ENCODE measurements at places on chromosomes 7 and 10.

GRCh38 chr10:46540412-46541016 is 15.9 kb downstream of the GPRIN2 start:
- DNase-seq, result no peak

GRCh38 chr10:25631471-25631870 is 302.6 kb upstream of the MYO3A start:
- no peak for DNase-seq

DNA sequence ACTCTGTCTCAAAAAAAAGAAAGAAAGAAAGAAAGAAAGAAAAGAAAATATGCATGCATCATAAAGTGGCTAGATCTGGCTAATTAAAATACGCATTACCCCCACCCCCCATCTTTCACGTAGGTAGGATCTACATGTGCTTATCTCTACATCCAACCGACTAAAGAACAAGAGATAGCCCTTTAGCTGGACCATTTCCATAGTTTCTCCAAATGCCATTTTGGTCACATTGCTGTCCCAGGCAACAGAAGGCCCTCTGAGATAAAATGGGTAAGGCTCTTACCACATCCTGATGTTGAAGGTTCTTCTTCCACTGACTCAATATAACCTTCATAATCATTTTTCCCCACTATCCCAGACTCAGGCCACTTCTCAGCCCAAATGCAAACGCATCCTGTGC is 31.5 kb downstream of the PIK3AP1 start:
- DNase-seq, result no peak

DNA sequence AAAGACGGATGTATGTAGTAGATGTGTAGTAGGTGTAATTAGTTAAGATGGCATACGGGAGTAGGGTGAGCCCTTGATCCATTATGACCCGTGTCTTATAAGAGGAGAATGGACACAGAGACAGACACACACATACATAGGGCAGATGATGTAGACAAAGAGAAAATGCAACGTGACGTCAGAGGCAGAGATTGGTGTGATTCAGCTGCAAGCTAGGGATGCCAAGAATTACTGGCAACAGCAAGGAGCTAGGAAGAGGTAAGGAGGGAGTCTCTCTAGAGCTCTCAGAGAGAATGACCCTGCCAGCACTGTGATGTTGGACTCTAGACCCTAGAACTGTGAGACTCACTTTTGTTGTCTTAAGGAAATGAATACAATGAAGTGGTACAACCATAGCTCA is 247.0 kb upstream of the HABP2 start:
- DNase-seq, result no peak

DNA sequence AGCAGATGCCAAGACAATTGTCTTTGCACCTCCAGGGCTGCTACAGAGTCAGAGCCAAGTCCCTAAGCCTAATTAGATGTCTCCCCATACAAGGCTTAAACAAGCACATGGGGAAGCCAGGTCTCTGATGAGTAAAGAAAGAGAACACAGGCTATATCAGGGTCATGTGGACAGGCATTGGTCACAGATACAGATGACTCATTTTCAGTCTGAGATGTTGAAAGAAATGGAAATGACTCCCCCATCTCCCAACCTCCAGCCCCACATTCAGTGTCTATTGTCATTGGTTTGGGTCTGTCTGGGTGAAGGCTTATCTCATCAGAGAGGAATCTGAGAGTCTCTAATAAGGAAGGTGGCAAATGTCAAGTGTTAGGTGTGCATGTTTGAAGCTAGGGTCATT is 290.1 kb upstream of the KIAA1217 start:
- DNase-seq, result no peak

DNA sequence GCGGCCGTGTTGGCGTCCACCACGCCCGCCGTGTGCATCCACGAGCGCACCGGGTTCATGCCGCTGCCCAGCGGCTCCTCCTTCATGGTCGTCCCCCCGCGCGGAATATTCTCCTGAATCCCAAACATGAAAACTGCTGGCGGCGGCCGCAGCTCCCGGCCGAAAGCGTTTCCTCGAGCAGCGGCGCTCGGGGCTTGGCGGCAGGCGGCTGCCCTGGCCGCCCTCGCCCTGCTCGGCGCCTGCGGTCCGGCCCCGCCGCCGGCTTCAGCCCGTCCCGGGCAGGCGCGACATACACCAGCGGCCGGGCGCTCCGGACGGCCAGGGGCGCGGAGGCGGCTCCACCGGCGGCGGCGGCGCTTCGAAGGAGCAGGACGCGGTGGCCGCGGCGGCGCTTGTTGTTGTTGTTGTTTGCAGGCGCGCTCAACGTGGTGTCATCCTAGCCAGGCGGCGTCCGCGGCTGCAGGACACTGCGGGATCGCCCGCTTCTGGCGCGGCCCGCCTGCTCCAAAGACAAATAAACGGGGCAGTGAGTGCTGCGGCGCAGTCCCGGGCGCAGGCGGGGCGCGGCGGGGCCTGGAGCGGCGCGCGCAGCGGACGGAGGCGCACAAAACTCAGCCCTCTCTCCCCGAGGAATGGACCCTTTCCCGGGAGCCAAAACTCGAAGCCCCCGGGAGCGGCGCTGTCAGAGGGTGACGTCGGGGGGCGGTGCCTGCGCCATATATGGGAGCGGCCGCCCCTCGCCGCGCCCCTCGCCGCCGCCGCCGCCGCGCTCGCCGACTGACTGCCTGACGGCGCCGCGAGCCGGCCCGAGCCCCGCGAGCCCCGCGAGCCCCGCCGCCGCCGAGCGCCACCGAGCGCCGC is at the start of gene EBF3:
EBF3 (minus strand) TSS at position 634 of the 861 bp plus-strand sequence; CDS start at position 128, 506 bp downstream.
- no peak for DNase-seq

- DNase-seq, result no peak
Observed at GRCh38 chr10:67903581-67903980, 19.1 kb downstream of the SIRT1 start.

DNA sequence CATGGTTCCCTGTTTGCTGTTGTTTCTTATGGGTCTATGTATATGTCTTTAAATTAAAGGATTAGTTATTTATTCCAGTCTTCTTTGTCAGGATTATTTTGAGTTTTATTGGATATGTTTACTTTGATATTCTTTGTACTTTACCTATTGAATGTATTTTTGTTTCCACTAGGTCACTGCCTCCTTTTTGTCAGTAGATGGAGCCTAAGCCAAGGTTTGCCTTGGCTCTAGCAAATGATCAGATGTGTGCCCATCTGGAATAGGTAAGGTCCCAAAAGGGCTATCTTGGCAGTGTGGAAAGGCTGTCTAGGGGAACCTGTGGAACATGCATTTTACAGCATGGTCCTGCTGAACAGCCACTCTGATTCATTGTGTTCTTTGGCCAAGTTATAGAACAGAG is 337.3 kb upstream of the GHITM start:
- no peak for DNase-seq

GRCh38 chr10:76211691-76212090 is 780.3 kb downstream of the LRMDA start:
- DNase-seq, result no peak

GRCh38 chr7:15828881-15829280 is 142.4 kb upstream of the MEOX2 start:
- DNase-seq, result no peak

GRCh38 chr10:36441557-36441956 is 683.8 kb upstream of the ANKRD30A start:
- DNase-seq, result no peak

- DNase-seq, result no peak
Observed at GRCh38 chr7:29988424-29989256, 961 bp downstream of the SCRN1 start.

DNA sequence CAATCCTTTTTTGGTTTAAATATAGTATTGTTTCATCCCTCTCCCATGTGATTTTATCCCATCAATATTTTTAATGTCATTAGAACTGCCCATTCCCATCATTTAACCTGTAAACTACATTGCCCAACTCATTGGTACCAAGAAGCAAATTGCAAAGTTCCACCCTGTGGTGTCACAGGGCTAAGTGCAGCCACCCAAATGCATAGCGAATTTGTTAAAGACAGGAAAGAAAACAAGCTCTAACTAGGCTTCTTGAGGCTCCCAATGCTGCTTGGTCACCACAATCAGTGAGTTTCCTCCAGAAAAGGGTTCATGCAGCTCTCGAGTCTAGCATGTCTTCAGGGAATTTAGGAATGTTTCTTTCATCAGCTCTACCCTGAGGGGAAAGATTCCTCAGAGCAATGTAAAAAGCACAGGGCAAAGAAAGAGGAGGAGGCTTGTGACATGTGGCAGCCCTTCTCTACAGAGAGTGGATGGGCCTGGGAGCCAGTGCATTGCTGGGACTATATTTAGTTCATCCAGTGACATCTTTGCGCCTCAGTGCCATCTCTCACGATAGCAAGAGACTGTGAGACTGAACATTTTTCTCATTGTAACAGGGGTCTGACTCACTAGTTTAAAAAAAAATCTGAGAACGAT is 58.1 kb downstream of the CAV1 start:
- DNase-seq, result no peak

Data from stimulated activated CD8-positive, alpha-beta memory T cell treated with anti-CD3 and anti-CD28 coated beads, Interleukin-15, amount 100 ng/mL, for 1 hour (primary cell).